ENCODE measurements at places on chromosomes 4 and X.

- no peak for DNase-seq
These were observed 96.9 kb downstream of the CHRDL1 start for GRCh38 chrX:110698696-110699095.

GRCh38 chr4:152577708-152578396 is 42.0 kb upstream of the FBXW7 start:
- DNase-seq: no peak

GRCh38 chr4:138673053-138673452 is 342.5 kb upstream of the NOCT start:
- DNase-seq: no peak

GRCh38 chrX:120560405-120560841 is 339 bp downstream of the CUL4B start:
- DNase-seq: no peak

DNA sequence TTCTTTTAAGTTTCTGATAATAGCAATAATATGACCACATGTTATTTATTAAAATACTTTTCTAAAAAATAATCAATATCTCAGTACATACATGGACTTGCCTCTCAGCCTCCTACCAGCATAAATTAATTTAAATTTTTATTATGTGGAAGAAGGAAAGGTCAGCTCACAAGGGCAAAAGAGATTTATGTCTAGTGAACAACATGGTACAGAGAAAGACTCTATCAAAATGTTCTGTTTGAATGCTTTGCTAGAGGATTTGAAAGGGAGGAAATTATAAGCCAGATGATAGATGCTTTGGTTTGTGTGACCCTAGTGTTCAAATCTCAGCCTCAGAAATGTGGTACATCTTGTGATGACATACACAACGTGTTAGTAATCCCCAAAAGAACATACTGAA is 94.3 kb downstream of the DKK2 start:
- no peak for DNase-seq

DNA sequence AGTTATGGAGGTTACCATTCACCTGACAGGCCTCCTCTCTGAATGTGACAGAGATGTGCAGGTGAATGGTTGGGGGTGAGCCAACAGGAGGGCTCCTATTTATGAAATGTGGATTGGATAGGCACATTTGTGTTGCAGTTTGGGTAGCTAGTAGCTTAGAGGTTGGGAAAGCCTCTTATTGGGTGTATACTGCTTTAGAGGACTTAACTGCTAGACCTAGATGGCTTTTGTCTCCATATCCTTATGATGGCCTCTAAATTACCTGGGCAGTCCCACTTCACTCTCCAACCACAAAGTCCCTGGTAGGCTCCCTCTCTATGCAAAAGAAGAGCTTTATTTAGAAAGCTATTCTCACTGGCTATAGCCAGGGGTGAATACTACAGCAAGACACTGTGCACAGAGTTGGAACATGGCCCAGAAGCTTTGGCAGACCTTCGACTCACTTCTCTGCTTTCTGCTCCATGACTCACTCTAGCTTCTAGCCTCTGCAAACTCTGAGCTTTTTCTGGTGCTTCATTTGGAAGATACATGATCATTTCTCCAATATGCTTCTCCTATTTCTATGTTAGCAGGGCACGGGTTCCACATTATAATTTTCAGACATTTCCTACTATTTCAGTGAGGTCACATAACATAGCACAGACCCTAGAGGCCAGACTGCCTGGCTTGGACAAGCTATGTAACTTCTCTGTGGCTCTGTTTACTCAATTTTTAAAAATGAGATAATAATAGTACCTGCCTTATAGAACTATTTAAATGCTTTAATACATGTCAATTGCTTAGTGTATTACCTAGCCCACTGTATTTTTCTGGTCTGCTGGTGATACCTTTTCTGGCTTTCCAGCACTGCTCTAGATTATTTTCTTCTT is 6.0 kb upstream of the VGLL1 start:
- DNase-seq: peak; percentile 9

DNA sequence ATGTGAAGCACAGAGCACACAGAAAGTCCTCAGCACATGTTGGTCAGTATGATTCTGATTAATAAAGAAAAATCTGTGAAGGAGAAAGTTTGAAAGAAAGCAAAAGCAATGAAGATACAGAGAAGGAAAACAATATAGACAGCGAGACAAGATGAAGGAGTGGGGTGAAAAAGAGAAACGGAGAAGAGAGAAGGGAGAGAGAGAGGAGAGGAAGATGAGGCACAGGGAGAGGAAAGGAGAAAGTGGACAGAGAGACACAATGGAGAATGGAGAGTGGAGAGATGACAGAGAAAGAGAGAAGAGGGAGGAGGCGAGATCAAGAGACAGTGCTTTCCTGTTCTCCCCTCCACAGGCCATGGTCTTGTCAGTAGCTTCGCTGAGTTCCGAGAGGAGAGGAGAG is 3.9 kb upstream of the KCND1 start:
- DNase-seq: no peak

DNA sequence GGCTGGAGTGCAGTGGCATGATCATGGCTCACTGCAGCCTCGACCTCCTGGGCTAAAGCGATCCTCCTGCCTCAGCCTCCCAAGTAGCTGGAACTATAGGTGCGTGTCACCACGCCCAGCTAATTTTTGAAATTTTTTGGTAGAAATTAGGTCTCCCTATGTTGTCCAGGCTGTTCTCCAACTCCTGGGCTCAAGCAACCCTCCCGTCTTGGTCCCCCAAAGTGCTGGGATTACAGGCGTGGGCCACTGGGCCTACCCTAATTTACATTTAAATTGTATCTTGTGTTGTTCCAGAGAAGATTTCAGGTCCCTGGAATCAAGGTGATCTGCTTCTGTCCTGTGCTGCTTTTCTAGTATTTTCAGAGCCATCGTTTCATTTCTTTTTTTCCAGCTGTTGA is 1.2 kb upstream of the LRPAP1 start:
- no peak for DNase-seq

DNA sequence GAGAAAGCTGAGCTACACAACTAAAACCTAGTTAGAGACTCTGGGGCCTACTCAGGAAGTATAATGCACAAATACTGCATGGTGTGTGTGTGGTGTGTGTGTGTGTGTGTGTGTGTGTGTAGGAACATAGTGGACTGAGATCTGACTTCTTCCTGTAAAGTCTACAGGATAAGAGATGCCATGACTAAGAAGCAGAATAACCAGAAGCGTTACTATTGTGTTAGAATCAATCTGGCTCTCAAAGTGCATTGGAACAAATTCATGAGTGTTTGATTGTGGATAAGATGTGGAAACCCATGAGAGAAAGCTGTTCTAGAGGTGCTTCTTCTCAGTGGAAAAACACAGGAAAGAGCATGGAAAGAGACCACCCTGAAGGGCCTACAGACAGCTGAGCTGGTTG is 302.1 kb downstream of the INPP4B start:
- DNase-seq: no peak

DNA sequence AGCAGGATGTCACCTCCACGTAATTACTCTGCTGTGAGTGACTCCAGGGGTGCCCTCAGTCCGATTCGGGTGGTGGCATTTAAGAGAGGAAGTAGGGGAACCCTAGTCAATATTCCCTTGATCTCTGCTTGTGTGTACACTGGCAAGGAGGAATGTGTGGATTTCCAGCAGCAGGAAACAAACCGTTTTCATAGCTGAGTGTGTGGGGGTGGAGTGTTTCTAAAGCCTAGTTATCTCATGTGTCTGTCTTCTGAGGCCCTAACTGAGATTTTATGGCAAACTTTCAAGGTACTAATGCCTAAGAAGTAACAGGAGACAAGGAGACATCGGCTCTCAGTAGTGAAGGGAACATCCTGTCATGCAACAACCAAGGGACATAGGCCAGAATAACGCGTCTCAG is 6.6 kb upstream of the CLDN24 start:
- DNase-seq: no peak

DNA sequence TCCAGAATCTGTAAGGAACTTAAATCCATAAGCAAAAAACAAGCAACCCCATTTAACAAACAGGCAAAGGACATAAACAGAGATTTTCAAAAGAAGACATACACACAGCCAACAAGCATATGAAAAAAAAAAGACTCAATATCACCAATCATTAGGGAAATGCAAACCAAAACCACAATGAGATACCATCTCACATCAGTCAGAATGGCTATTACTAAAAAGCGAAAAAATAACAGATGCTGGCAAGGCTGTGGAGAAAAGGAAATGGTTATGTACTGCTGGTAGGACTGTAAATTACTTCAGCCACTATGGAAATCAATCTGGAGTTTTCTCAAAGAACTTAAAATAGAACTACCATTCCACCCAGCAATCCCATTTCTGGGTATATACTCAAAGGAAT is 156.8 kb upstream of the RADX start:
- no peak for DNase-seq

DNA sequence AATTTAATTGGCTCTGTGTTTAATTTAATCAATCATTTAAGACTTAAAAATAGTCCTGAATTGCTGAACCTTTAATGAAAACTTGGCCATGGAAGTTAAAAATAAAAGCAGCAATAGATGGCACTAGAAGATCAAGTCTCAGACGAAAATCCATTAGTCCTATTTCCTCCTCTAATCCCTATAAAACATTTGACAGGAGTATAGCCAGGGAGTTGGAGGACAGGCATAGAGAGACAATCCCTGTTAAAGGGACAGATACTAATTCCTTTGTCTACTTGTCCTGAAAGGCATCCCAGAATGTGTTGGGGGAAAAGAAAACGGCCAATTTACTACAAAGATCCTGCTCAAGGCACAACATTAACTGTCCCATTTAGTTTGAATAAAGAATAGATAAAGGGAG is 276.3 kb upstream of the TACR3 start:
- DNase-seq: peak; percentile 50

DNA sequence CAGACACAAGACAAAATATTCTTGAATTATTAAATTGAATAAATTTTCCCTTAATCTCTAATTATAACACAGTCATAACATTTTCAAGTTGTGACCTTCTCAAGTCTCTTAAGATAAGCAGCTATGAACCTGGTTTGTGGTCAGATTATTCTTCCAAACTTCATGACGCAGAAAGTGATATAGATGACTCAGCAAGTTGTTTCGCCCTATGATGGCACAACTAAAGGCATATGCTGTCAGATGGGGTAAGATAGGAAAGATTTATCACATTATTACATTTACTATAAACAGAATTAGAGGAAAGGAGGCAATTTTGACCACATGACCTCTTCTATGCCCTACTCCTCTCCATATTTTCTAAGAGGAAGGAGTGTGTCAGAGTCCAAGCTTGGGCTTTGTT is 4.6 kb upstream of the DCAF12L2 start:
- no peak for DNase-seq

DNA sequence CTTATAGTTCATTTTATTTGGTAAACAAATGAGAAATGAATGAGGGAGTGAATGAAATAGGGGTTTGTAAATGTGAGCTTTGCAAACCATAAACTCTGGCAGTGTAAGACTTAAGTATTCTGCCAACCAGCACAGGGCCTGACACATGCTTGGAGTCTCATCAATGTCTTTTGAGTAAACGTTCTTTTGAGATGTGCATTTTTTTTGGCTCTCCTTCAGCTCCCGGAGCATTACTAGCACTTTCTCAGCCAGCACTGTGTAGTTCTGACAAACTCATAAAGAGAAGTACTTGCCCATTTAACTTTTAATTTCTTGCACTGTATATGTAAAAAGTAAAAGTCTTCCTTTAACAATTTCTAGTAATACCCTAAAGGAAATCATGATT is 245.3 kb downstream of the HS3ST1 start:
- no peak for DNase-seq

DNA sequence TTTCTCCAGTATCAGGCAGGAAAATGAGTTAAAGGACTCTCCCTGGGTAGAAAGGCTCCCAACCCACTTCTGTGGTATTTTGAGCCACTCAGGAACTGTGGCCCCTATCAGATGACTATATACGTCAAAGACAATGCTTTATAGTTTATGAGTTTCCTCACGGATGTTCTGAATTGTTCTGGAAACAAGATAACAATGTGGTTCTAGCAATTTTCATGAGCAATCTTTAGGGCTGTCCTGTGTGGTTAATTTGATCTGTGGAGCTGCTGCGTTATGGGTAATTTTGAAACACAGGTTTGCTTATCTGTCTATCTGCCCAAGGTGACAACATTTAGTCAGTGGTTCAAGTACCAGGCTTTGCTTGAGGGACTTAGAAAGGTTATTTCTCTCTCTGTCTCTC is 46.7 kb upstream of the IL2 start:
- DNase-seq: no peak

DNA sequence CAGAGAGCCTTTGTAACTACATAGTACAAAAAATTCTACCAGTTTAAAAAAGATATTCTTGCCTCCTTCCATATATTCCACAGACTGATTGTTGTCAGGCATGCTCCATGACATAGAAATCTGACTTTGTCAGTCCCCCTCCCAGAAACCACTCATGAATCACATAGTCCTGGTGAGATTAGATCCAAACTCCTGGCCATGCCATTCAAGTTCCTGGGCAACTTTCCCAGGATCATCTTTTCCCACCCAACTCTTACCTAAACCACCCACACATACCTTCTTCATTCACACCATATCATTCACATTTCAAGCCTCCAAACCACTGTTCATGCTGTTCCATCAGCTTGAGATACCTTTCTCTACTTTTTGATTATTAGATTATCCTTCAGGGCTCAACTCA is 46.4 kb downstream of the SLC16A2 start:
- DNase-seq: no peak

- DNase-seq: no peak
These were observed 44.1 kb upstream of the SEC24B start for GRCh38 chr4:109389369-109390114.

DNA sequence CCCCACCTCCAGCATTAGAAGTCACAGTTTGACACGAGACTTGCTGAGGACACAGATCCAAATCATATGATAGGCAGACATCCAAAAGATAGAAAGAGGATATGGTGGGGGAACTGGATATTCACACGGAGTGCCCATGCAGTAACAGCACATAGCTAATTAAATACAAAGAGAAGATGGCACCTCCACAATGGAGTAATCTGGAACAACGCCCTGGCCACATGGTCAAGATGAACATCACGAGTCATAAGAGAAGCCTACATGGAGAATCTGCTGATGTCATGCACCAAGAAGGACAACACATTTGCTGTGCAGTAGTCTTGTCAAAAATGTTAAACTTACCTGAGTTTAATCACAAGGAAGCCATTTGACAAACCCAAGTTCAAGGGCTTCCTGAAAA is 10.1 kb upstream of the LOC101059915 start:
- DNase-seq: no peak

- DNase-seq: no peak
These were observed 33.7 kb upstream of the TXK start for GRCh38 chr4:48167538-48168263.

- peak; percentile 20 for DNase-seq
These were observed 50.4 kb downstream of the PDK3 start for GRCh38 chrX:24515447-24515846.

GRCh38 chrX:74133156-74133796 is 170.7 kb upstream of the ZCCHC13 start:
- peak; percentile 33 for DNase-seq

- no peak for DNase-seq
These were observed 91.8 kb upstream of the POU3F4 start for GRCh38 chrX:83416273-83416672.

DNA sequence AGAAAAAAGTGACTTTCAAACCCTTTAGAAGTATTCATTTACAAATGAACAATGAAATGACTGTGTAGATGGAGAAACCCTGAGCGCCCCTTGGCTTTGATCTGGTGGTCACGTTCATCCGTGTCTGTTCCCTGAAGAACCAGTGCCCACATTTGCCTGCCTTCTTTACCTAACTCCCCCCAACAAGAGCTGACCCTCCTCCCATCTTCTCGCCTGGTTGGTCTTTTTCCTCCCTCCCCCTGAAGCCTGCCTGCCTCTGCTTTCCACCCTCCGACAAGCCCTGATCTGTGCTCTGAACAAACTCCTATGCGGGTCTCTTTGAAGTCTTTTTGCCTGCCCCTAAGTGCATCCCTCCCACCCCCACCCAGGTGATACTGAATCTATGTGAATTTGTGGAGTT is 18.5 kb downstream of the TBL1X start:
- no peak for DNase-seq

- no peak for DNase-seq
These were observed 51.4 kb downstream of the NALF2 start for GRCh38 chrX:69555481-69556041.

Data from putamen (tissue), 1 donor.